ENCODE measurements at places on chromosomes 4 and X.
A peak's percentile ranks its signal among the peaks of the same experiment; 100 is the strongest.

DNA sequence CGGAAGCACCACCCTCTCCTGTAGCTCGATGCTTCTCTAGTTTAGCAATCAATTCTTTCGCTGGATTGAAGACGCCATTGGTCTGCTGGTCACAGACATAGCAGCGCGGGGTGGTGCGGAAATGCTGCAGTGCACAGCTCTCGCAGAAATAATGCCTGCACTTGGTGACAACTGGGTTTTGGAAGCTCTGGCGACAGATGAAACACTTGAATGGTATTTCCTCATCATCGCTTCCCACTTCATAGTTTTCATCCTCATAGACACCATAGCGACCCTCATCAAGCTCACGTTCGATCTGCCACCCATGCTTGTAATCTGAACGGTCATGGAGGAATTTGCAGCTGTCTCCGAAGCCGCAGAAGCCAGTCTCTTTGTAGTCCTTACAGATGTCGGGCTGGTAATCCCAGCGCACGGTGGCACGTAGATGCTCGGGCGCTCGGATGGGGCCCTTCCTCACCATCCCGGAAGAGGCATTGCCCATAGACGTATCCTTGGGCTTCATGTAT lies 854 bp downstream of the RNF113A start:
- DNase-seq = peak; percentile 23

GRCh38 chrX:46912098-46912602 lies at the start of gene JADE3:
Gene JADE3 (plus strand): TSS chrX:46912421. CDS start chrX:46984895, 72,474 bp downstream.
- DNase-seq = peak; percentile 74

DNA sequence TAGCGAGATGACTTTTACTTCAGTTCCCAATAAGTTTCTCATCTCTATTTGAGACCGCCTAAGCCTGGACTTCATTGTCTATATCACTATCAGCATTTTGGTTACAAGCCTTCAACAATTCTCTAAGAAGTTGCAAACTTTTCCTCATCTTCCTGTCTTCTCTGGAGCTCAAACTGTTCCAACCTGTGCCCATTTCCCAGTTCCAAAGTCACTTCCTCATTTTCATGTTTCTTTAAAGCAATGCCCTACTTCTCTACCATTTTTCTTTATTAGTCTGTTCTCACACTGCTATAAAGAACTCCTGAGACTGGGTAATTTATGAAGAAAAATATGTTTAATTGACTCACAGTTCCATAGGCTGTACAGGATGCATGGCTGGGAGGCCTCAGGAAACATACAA lies 251.9 kb downstream of the TECRL start:
- no peak for DNase-seq

DNA sequence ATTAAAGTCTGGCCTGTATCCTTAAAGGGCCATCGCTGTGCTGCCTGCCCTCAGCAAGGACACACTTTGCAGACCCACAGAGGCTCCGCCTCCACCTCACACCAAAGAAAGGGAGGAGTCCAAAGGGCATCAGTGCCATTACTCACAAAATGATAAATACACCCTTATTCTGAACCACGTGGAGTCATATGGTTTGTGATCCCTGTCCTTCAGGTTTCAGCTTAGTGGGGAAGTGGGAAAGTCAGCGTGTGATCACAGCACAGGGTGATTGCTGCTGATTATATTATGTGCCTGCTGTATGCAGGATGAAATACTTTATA lies 35.9 kb upstream of the MSANTD1 start:
- DNase-seq = no peak

DNA sequence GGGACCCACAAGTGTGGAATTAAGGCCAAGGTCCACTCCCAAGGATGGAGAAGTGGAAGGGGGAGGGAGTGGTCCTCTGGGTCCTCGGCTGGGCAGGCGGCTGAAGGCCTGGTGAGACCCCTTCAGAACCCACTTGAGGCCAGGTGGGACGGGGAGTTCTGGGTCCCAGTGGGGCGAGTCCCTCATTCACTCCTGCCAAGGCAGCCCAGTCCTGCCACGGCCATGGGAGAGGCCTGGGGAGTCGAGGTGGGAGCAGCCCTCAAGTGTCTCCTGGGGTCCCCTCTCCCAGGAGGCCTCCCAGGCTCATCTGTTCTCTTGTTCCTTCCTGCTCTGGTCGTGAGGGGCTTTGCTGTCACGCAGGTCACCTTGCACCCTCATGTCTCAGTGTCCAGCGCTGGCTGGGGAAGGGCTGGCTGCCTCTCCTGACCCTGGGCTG lies 6.1 kb upstream of the SH3BP2 start:
- no peak for DNase-seq

DNA sequence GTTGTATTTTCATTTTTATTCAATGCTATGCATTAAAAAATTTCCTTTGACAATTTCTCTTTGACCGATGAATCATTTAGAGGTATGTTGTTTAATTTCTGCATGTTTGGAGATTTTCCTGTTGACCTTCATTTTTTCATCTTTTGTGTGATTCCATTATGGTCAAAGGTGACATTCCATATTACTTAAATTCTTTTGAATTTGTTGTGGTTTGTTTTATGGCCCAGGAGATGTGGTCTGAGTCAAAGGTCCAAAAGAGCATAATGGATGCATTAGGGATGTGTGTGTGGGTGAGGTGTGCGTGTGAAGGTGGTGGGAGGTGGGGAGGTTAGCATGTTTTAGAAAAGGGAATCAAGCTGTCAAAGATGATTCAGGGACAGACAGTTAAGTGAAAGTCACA lies 76.0 kb upstream of the GIMD1 start:
- no peak for DNase-seq

GRCh38 chrX:45722471-45722870 lies 521.8 kb upstream of the DIPK2B start:
- DNase-seq = no peak

- no peak for DNase-seq
Measured at GRCh38 chr4:168765726-168766125, 244.3 kb downstream of the CBR4 start.

GRCh38 chrX:24702362-24703184 lies 8.9 kb downstream of the POLA1 start:
- DNase-seq = no peak
